ENCODE measurements at places on chromosomes 1 and 21.

DNA sequence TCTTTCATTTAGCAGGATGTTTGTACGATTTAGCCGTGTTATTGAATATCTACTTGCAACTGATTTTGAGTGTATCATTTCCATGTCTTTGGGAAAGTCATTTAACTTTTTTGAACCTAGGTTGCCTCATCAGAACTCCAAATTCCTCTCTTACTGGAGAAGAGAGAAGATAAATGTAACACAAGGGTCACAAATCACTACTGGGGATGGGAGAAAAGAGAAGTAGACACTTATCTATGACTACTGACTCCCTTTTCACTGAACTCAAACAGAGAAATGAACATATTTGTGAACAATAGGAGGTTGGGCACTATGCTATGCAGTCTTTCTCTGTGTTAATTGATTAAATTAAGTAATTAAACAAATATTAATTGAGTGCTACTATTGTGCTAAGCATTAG lies 42.2 kb downstream of the TENT5C start:
- DNase-seq: no peak

DNA sequence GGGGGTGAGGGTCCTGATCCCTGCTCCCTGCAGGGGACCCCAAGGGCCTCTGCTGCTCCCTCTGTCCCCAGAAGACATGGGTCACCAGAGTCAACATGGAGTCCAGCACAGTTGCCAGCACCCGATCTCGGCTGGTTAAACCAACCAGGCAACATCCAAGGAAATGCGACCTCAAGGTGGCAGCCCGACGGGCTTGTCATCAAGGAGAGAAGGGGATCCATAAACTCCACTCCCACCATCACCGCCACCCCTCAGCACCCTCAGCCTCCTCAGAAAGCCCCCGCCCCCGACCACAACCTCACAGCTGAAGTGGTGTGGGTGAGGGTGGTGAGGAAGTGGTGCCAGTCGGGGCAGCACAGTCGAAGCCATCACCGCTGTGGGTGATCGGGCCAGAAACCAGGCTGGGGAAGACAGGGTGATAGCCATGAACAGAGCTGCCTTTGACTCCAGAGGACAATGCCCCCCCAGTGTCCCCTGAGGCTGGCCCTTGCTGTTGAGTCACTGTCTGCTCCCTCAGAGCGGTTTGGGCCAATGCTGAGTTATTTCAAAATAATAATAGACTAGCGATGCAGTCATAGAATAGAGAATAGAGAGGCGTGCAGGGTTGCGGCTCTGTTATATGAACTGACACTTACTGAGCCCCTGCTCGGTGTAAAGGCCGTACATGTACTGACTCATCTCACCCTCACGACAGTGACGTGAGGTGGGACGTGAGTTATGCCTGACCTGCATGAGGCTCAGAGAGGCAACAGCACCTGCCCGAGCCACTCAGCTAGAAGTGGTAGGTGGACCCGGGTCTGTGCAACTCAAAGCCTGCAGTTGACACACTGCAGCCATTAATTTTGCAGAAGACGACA lies 88.7 kb upstream of the IFFO2 start:
- DNase-seq: no peak

GRCh38 chr1:33880305-33880704 lies 16.4 kb downstream of the HMGB4 start:
- no peak for DNase-seq

DNA sequence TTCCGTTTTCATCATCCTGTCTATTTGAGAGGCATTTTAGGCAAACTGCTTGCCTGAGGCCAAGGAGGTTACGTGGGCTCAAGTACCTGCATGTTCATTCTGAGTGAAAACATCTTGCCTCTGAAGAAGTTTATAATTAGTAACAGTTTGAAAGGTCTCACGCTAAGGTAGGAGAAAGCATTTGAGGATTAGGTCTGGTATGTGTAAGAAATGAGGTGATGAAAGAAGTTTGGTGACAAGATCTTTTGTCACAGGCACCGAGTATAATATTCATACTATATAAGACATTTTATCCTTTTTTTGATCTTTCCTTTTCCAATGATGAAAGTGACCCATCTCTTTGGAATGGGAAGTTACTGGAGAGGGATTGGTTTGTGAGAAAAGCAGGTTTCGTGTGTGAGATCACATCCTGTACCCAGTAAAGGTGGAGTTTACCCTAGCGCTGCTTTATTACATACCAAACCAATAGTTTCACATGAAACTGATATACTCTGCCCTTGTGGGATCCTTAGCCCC lies 98.7 kb upstream of the PDC start:
- no peak for DNase-seq

- DNase-seq: no peak
Measured at GRCh38 chr1:219952361-219952760, 24.0 kb upstream of the SLC30A10 start.

GRCh38 chr21:28066596-28067387 lies 925.9 kb downstream of the LTN1 start:
- no peak for DNase-seq

DNA sequence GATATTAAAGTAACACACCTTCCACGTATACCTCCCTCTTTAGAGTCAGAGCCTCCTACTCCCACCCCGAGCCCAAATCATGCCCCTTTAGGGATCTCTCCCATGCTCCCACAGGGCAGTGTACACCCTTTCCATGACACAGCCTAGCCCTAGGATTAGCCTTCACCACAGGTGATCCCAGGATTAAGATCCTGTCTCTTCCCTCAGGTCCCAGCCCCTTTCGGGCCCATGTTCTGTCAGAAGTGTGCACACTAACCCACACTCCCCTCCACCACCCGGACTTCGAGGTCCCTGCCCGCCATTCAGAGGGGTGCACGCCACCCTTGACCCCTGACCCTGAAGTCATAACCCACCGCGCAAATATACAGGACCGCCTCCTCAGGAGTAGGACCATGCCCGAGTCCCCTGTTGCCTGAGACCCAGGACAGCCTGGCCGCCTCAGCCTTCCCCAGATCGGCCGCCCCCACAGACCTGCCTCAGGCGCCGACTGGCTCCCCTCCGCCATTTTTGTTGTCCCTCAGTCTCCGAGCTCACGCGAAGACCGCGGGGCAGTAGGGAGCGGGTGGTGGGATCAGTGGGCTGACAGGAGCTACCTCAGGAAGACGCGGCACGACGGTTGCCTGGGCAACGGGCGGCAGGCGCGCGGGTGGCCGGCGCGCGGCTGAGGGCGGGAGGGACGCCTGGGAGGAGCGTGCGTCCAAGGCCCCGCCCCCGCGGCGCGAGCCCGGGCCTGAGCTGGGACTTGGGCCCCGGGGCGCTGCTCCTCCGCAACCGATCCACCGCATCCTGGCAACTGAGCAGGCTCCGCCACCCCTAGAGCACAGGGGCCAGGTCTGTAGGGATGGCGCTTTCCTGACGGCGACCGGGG lies at the start of gene AGBL4:
Gene AGBL4, minus strand, starts transcription at position 663 of the 868 bp plus-strand sequence.
- no peak for DNase-seq

DNA sequence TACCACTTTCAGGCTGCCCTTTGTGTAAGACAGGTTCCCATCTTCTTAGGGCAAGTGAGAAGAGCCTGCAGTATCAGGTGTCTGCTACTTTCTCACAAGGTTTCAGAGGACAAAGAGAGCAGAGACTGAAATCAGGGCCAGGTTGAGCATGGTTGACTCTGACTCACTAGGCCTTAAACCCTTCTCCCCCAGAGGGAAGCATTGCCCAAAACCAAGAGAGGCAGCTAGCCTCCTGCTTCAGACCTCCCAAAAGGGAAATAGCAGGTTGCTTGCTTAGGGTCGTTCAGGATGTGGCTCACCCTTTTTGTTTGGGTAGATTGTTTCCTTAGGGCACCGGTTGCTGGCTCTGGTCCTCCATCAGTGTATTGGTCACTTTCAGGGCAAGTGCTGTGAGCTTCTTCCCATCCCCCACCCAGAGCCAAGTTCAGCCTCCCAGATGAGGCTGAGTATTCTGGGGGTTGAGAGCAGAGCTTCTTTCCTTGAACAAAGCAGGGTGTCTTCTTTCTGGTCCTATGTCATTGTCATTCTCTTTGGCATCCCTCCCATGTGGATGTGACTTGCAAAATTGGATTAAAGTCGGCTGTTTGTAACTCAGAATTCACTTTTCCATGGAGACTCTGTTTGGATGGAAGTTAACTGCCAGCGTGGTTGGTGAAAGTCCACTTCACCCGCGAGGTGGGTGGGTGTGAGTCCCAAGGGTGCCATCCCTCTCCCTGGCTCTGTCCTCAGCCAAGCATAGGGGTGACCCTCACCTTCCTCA lies 55.5 kb upstream of the GALNT2 start:
- DNase-seq: no peak

- DNase-seq: no peak
Measured at GRCh38 chr1:58964428-58964827, 180.6 kb upstream of the JUN start.

All from GM12892 (cell line).